Stimulated activated CD4-positive, alpha-beta T cell treated with anti-CD3 and anti-CD28 coated beads, Interleukin-1b, Interleukin-23, amount 100 ng/mL, for 1 hour (primary cell): ENCODE measurements at places on chromosomes 12 and 14.

DNA sequence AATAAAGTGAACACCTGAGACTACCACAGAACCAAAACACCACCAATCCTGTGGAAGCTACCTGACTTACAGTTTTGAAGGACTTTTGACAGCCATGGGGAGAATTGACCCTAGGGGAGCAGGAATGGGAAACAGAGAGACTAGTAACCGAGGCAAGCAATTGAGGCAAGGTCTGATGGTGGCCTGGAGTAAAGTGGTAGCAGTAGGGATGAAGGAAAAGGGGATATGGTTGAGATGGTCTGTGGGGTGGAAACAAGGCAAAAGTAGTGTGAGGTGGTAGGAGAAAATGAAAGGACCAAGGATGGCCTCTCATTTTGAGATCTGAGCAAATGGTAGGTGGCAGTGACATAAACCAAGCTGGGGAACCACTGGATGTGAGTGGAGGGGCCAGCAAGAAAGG lies 4.2 kb upstream of the IRF9 start:
- DNase-seq: no peak

DNA sequence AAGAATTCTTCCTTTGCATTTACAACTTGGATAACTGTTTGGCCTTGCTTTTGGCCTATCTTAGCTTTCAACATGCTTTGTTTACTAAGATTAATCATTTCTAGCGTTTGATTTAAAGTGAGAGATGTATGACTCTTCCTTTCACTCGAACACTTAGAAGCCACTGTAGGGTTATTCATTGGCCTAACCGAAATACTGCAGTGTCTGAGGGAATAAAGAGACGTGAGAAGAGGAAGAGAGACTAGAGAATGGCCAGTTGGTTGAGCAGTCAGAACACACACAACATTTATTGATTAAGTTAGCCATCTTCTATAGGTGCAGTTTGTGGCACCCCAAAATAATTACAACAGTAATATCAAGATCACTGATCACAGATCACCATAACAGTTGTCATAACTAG lies 62.3 kb upstream of the CCDC175 start:
- no peak for DNase-seq

DNA sequence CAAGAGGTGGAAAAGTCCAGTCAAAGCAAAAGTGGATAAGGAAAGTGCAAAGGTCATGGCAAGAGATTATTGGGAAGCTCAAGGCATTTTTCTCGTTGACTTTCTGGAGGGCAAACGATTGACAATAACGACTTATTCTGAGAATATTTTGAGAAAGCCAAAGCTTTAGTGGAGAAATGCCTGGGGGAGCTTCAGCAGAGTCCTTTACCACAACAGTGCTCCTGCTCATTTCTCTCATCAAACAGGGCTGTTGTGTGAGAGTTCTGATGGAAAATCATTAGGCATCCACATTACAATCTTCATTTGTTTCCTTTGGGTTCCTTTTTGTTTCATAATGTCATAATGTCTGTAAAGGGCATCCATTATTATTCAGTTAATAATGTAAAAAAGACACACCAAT lies 26.9 kb downstream of the PRB3 start:
- DNase-seq: no peak

- no peak for DNase-seq
Observed at GRCh38 chr14:77098529-77099353, 683 bp downstream of the CIPC start.

- no peak for DNase-seq
Observed at GRCh38 chr12:25853316-25854095, 105.0 kb upstream of the RASSF8 start.
